ENCODE measurements at places on chromosomes 4 and X. TPM values are rescaled to one million over a fixed set of nuclear protein-coding genes. Genes with fewer than 3 reads are reported as not detected.

Gene FATE1
- total RNA-seq: not detected

Gene PFKFB1
- total RNA-seq: 0.27 TPM

Gene CNGA1
- 0.55 TPM for total RNA-seq

Gene GPR34
- 0.23 TPM for total RNA-seq

- DNase-seq: no peak
Measured at GRCh38 chr4:114076899-114077570, 97.6 kb upstream of the ARSJ start.

- no peak for DNase-seq
Measured at GRCh38 chrX:74498924-74499323, 77.6 kb downstream of the SLC16A2 start.

GRCh38 chr4:163137581-163137980 is 29.1 kb downstream of the NAF1 start:
- DNase-seq: no peak

DNA sequence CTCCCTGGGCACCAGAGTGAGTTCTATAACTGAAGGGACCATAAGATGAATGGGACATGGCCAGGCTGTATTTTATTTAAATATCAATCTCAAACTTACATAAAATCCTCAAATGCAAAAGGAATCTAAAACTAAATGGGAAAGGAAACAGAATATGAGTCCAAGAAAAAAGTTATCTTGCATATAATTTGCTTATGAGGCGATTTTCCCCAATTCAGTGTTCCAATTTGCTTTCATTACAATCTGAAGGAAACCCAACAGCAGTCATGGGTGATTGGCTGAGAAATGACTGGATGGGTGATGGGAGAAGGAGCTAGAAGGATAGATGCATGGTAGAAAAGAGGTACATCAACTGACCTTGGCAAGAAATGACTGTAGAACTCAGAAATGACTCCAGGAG is 511.3 kb upstream of the TENM3 start:
- DNase-seq: no peak

Measured in activated naive CD4-positive, alpha-beta T cell treated with anti-CD3 and anti-CD28 coated beads, Interleukin-2, amount 50 U/mL, for 72 hours (primary cell).